ENCODE measurements at places on chromosomes 2 and 18.

GRCh38 chr2:109199790-109200189 lies 70.8 kb downstream of the SH3RF3 start:
- no peak for DNase-seq

DNA sequence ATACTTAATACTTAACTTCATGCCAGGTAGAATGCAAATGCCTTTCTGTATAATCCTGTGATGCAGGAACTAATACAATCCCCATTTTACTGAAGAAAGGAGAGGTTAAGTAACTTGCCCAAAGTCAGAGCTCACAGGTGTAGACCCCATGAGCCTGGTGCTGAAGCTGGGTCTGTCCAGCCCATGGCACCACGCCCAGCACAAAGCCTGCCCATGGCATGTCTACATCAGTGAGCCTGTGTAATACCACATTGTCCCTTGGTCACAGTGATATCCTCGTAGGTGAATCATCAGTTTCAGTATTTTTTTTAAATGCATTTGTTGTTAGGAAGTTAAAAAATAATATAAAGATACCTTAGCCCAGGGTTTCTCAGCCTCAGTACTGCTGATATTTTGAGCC lies 69.9 kb upstream of the MCFD2 start:
- no peak for DNase-seq

GRCh38 chr18:45993438-45993837 lies 26.3 kb upstream of the EPG5 start:
- DNase-seq: no peak

GRCh38 chr18:58624011-58624410 lies 4.9 kb downstream of the ALPK2 start:
- DNase-seq: no peak

DNA sequence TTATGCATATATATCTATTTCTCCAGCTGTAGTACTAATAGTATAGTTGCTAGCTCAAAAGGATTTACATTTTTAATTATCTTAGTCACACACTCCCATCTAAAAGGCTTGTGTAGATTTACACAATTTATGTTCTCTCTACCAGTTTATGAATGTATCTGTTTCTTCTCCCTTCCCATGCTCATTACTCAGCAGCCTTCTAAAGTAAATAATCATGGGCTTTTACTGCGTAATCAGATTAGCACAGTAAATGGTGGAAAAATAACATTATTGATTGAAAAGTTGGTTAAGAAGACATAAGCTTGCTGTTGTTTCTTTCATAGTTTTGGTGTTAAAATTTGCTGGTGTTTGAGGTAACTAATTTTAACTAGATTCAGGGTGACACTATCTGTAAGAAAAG lies 81.8 kb downstream of the PTPN4 start:
- no peak for DNase-seq

GRCh38 chr2:69985688-69986087 lies 24.3 kb upstream of the ASPRV1 start:
- DNase-seq: no peak

GRCh38 chr2:12334412-12334966 lies 382.2 kb upstream of the TRIB2 start:
- no peak for DNase-seq

DNA sequence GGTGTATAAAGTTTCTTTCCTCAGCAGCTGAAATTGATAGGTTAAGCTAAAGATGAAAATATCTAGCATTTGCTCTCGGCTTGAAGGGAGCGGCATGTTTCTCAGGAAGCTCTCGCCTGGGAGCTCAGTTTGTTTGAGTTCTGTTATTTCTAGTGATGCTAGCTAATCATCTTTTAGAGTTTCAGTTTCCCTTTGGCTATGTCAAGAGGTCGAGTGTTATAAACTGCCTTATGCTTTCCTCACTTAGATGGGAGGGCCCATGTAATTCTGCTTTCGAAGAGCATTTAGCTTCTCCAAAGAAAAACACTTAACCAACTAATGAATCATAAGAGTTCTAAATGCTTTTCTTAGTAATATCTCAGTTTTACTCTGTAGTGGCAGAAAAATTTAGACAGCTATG lies 33.6 kb downstream of the PLCL1 start:
- DNase-seq: no peak

GRCh38 chr18:3726238-3726951 lies 276.4 kb downstream of the TGIF1 start:
- no peak for DNase-seq

DNA sequence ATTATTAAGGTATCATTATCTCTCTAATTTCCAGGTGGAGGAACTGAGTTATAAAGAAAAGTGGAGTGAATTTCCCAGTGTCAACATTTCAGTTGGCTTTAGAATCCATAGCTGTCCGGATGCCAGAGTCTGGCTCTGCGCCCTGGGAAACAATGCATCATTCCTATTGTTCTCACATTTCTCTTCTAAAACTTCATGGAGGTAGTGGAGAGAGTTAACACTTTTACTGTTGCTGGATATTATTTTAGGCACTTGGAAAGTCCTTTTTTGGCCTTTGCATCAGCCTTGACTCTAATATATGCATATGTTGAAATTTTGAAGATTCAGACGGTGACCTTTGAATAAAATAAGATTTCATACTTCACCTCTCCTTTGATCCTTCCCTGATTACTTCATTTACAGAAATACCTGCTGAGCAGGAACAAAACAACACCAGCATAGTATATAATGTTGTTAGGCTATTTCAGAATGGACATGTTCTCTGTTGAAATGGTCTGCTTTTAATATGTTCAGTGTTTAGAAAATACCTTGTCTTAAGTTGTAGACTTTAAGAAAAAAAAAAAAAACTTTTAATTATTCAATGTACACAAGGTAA lies 148.8 kb downstream of the EPHA4 start:
- no peak for DNase-seq

- DNase-seq: no peak
These were observed 76.7 kb downstream of the MERTK start for GRCh38 chr2:111975053-111975552.

DNA sequence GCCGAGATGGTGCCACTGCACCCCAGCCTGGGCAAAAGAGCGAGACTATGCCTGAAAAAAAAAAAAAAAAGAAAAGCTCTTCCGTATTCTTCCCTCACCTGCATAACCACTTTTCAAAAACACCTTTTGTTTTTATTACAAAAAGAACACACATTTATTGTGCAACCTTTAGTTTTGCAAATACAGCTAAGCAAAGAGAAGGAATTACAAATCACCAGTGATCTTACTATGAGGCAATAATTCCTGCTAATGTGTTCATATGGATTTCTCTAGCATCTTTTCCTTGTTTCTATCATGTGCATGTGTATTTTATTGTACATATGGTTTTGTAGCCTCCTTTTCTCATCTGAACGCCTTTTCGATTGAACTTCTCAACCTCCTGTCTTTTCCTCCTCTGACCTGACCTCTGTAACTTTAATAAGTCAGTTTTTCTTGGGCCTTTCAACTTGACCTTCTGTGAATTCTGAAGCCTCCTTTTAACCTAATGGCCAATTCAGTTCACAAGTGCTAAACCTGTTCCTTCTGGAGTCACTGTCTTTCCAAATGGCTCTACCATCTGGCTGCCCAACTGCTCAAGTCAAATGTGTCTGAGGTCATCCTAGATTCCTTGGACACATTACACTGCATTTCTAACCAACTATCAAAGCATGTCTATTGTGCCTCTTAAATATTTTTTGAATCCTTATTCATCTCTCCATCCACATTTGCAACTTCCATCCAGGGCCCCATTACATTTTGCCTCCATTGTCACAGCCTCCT lies 59.1 kb upstream of the DAPL1 start:
- no peak for DNase-seq

GRCh38 chr2:10550206-10551001 lies 102.3 kb upstream of the ODC1 start:
- no peak for DNase-seq

GRCh38 chr2:52345676-52346075 lies 1313.7 kb upstream of the NRXN1 start:
- DNase-seq: no peak

DNA sequence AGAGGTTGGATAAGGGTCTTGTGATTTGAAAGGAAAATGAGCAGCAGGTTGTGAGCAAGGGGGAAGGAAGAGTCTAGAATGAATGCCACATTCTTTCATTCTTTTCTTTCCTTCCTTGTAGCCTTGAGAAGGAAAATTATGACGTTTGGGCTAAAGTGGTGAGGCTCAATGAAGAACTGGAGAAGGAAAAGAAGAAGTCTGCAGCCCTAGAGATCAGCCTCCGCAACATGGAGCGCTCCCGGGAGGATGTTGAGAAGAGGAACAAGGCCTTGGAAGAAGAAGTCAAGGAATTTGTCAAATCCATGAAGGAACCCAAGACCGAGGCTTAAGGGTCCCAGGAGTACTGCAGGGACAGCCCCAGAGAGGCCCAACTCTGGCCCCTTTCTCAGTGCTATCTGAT lies 45.3 kb downstream of the BMP10 start:
- no peak for DNase-seq

- DNase-seq: no peak
These were observed 39.9 kb upstream of the CDC42EP3 start for GRCh38 chr2:37711308-37711731.

- DNase-seq: no peak
These were observed 151.9 kb downstream of the CD226 start for GRCh38 chr18:69795791-69796190.

- DNase-seq: no peak
These were observed 286.5 kb upstream of the CRIM1 start for GRCh38 chr2:36069074-36069473.

- no peak for DNase-seq
These were observed 78.8 kb upstream of the KCNE4 start for GRCh38 chr2:222973237-222973636.

DNA sequence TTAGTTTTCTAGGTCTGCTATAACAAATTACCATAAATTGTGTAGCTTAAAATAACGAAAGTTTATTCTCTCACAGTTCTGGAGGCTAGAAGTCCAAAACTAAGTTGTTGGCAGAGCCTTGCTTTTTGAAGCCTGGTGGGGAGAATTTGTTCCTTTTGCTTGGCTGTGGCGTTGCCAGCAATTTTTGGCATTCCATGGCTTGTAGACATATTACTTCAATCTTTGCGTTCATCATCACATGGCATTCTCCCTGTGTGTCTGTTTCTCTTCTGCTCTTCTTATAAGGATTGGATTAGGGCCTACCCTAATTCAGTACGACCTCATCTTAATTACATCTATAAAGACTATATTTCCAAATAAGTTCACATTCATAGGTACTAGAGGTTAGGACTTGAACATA lies 217.7 kb downstream of the MBD5 start:
- DNase-seq: no peak

DNA sequence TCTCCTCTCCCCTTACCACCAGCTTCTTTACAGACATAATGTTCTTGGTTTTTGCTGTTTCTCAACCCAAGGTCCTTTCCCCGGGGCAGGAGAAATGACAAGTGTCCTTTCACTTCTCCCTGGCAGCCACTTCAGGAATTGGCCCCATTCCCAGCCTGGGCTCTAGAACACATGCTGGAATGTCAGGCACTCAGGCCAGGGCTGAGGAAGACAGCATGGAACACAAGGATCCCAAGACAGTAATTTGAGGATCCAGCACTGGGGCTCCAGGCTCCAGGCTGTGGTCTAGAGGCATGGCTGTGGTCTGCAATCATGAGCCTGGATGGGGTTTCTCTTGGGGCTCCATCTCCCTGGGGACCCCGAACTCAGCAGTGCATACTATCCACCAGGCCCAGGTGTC lies 201.4 kb downstream of the CELF4 start:
- DNase-seq: no peak

GRCh38 chr2:128369108-128369555 lies 50.5 kb upstream of the HS6ST1 start:
- DNase-seq: no peak

DNA sequence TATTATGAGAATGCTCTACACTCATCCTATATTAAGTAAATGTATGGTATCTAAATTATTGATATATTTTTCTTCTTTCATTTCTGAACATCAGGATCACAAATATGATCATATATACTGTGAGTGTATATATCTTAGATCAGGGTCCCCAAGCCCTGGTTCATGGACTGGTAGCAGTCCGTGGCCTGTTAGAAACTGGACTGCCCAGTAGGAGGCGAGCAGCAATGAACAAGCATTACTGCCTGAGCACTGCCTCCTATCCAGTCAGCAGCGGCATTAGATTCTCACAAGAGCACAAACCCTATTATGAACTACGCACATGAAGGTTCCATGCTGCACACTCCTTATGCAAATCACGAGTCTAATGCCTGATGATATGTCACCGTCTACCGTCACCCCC lies 1247.1 kb upstream of the NXPH2 start:
- DNase-seq: no peak

Data from stimulated activated CD8-positive, alpha-beta memory T cell treated with anti-CD3 and anti-CD28 coated beads, Interleukin-4, amount 100 ng/mL, for 1 hour (primary cell).